ENCODE measurements at places on chromosomes 2 and 18.

DNA sequence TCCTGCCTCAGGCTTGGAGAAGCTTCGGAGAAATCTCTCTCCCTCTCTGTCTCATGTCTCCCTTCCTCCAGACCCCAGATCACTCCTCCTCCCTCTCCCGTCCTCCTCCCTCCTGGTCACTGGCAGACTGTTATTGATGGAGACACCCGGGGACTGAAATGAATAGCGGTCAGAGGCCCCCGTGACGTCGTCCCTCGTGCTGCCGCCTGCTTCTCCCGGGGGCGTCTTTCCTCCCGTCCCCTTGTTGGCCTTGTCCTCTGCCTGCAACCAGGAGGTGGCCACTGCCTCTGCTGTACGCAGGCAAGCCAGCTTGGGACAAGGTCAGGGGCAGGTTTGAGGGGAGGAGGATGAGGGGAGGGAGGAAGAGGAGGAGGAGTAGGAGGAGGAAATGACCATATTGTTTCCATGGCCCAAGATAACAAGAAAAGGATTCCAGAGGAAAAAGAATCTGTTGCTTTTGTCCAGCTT, 78.2 kb downstream of the CELF4 start:
- no peak for DNase-seq

- DNase-seq, result no peak
Measured at GRCh38 chr2:12970861-12971260, 254.1 kb downstream of the TRIB2 start.

- DNase-seq, result no peak
Measured at GRCh38 chr2:223920109-223920508, 25.0 kb downstream of the WDFY1 start.

- no peak for DNase-seq
Measured at GRCh38 chr18:26711756-26712155, 153.8 kb downstream of the AQP4 start.

All from activated T-cell treated with anti-CD3 and anti-CD28 coated beads for 24 hours (primary cell).